ENCODE measurements at places on chromosomes 12 and 14.

- no peak for DNase-seq
These were observed 682 bp downstream of the KIAA0586 start for GRCh38 chr14:58428118-58428683.

GRCh38 chr14:81031488-81031887 is 76.1 kb downstream of the TSHR start:
- no peak for DNase-seq

- DNase-seq = no peak
These were observed 33.6 kb downstream of the KCNA1 start for GRCh38 chr12:4943067-4943937.

DNA sequence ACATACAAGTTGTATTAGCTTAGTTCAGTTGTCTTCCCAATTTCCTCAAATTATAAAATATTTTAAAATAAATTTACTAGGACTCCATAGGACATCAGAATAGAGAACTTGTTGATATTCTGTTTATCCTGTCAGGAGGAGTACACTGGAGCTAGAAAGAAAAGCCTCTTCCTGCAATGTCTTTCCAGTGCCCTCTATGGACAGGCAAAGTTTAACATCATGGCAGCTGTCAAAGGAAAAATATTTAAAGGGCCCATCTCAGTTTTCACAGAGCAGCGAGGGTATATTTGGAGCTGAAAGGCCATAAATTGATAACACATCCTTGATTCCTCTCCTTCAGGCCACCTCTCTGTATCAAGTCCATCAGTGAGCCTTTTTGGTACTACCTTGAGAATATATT is 19.0 kb downstream of the DIP2B start:
- DNase-seq = no peak

DNA sequence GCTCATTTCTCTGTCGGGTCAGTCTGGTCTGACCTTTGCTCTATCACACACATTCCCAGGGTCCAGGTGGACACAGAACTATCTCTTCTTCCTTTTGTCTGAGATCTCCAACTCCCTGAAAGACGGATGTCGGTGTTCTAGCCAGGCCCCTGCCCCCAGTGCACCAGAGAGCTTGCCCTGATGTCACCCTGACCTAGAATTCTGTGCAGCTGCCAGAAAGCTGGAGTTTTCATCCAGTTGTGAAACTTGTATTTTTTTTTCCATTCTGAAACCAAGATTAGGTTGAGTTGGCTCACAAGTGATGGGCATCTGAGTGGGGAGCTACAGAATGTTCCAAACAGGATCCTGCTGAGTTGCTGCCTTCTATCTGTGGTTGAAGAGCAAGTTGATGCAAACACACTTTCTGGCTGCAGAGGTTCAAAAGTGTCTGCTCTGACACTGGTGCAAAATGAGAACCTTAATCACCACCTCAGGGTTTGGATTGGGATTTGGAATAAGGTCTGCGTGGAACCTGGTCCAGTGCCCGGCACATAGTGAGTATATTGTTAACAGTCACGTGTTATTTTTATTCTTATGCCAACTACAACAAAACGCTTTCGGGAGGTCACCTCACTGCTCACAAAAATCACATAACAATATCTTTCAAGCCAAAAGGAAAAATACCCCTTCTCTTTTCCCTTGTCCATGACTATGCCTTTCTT is 211.5 kb downstream of the SLC15A4 start:
- no peak for DNase-seq

GRCh38 chr12:27966870-27967269 is 5.7 kb downstream of the PTHLH start:
- no peak for DNase-seq

GRCh38 chr12:124031058-124031457 is 58.0 kb downstream of the ZNF664 start:
- no peak for DNase-seq

- no peak for DNase-seq
These were observed 76.6 kb downstream of the LRP6 start for GRCh38 chr12:12190087-12190809.

GRCh38 chr12:122515275-122515674 is 11.5 kb downstream of the RSRC2 start:
- no peak for DNase-seq

DNA sequence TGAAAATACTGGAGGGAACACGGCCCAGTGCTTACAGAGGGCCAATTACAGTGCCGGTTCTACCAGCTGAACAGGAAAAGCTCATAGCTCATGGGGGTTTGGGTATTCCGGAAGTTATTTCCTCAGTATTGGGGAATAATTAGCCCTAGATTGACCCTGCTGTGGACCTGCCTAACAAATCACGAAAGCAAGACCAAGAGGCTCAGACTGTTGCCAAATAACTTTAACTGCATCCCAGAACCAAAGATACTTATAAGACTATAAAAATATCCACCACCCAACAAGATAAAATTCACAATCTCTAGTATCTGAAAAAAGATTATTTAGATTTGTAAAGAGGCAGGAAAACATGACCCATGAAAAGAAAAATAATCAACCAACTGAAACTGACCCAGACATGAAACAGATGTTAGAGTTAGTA is 8.0 kb upstream of the OR5AU1 start:
- DNase-seq = no peak

- DNase-seq = peak; percentile 77
These were observed 2.2 kb upstream of the NXPH4 start for GRCh38 chr12:57214398-57214781.

GRCh38 chr14:57058319-57058718 is 210.4 kb downstream of the EXOC5 start:
- DNase-seq = no peak

- no peak for DNase-seq
These were observed 73.8 kb upstream of the TBX3 start for GRCh38 chr12:114757684-114758325.

GRCh38 chr12:122871851-122872780 is 23.8 kb downstream of the VPS37B start:
- peak; percentile 70 for DNase-seq

GRCh38 chr14:44107156-44107555 is 399.9 kb downstream of the FSCB start:
- no peak for DNase-seq

All from WERI-Rb-1 (cell line).